ENCODE measurements at places on chromosomes 4 and X. TPM values are rescaled to one million over a fixed set of nuclear protein-coding genes. Genes with fewer than 3 reads are reported as not detected.

SYN1 gene
- total RNA-seq = 1.5 TPM

TIMM17B gene
- total RNA-seq = 26.2 TPM

SRPK3 gene
- 5.4 TPM for total RNA-seq

CXCL1 gene
- 4.6 TPM for total RNA-seq

PSAPL1 gene
- not detected for total RNA-seq

CT45A5 gene
- total RNA-seq = not detected

BEX5 gene
- total RNA-seq = 5.0 TPM

- DNase-seq = no peak
Measured at GRCh38 chr4:6123541-6123940, 76.8 kb downstream of the JAKMIP1 start.

GRCh38 chrX:107549504-107549903, 78.8 kb upstream of the PRPS1 start:
- DNase-seq = no peak

- DNase-seq = no peak
Measured at GRCh38 chrX:51257490-51257889, 75.1 kb upstream of the NUDT10 start.

GRCh38 chr4:25908491-25908901, 5.5 kb upstream of the SMIM20 start:
- no peak for DNase-seq

DNA sequence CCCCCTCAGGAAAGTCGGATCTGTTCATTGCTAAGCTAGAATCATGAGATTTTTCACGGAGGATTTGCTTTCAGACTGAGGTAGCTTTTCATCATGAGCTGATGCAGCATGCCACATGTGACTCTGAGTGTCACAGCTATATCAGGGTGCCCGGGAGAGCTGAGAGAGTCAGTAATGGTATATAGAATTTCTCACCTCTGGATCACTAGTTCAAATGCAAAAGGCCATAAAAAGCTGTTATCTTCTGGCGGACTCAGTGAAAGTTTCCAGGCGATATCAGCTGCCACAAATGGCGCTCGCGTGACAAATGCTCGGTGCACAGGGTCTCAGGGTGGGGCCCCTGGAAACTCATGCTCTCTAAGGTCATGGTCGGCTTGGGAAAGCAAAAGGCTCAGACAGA, 150.1 kb downstream of the DHX15 start:
- no peak for DNase-seq

DNA sequence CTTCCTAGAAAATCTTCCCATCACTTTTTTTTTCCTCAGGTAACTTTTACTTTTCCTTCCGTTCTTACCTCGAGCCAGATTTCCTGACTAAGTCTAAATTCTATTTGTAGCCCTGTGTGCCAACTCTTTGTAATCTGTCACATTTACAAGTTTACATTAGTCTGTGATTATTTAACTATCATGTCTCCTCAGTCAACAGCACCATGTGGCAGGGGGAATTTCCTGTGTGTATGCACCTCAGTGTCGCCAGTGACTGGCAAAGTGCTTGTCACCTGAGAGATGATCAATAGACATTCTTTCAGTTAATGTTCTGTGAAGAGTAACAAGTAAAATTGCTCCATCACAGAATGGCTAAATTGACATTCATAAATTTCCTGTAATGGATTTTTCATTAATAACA, 468.5 kb downstream of the PDGFC start:
- DNase-seq = no peak

DNA sequence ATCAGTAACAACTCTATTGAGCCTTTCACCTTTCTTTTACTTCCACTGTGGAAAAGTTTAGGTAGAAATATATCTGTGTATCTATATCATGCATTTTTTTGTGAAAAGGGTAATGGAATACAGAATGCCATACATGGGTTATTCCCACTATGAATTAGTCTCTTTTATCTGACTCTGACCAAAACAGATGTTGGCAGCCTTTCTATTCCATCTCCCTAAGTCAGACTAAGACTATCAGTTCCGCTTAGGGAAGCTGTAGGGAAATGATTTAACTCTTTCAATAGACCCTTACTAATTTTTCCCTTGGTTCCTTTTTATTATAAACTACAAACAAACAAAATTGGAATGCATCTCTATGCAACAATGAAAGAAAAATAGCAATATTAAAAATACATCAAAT, 92.3 kb upstream of the LEF1 start:
- DNase-seq = no peak

DNA sequence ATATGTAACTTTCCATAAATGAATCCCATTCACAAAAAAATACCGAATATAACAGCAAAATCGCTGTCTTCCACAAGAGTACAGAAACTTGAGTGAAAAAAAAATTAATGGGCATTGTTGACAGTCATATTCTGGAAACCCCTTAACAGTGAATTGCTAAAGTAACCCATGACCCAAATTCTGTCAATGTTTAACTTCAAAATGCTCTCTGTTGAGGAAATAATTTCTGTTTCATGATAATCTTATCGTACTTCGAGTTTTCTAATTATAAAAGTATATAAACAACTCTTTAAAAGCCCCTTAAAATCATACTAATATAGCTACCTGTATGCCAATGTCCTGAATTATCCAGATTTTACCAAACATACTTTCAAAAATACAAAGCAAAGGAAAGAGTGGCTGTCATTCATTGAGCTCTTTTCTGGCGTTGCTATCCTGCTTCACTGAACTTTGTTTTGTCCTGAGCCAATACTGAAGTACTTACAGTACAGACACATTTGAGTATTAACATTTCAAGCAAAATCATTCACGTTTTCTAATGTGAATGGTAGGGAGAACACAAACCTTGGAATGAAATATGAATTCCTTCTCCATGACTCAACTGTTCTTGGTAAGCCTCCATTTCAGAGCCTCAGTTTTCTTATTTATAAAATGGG, 2.4 kb downstream of the XAGE3 start:
- no peak for DNase-seq

GRCh38 chr4:18342847-18343246, 321.3 kb upstream of the LCORL start:
- no peak for DNase-seq

DNA sequence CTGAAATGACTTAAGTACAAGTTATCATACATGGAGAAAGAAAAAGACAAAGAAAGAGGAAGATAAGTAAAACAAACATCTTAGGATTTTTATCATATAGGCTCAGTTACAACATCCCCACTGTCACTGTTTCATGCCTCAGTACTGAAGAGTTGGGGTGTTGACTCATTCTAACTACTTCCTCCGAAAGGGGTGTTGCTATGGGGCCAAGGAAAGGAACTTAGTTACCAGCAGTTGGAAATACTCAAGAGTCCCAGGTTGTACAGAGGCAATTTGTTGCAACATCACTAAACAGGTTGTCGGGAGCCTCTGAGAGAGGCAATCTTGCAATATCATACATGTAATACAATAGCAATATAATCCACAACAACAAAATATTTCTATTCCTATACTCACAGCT, 1264.7 kb downstream of the PCDH7 start:
- DNase-seq = no peak

- no peak for DNase-seq
Measured at GRCh38 chr4:114318309-114318708, 280.3 kb upstream of the UGT8 start.

DNA sequence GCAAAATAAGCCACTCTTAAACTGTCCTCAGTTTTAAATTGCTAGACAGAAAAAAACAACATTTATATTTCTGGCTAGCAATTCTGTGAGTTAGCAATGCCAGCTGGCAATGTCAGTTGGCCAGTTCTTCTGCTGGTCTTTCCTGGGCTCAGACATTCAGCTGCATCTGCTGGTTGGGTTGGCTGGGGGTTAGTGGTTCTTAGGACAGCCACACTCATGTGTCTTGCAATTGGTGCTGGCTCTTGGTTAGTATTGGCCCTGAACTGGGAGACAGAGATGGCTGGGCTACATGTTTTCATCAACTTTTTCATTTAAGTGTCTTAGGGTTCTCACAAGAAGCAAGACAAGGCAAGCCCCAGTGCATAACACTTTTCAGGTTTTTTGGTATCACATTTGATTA, 48.0 kb upstream of the PDLIM5 start:
- peak; percentile 59 for DNase-seq

GRCh38 chr4:153904011-153904410, 115.1 kb upstream of the SFRP2 start:
- no peak for DNase-seq

GRCh38 chr4:174582463-174582862, 60.2 kb upstream of the HPGD start:
- no peak for DNase-seq

- no peak for DNase-seq
Measured at GRCh38 chr4:31959972-31960371, 1239.8 kb downstream of the PCDH7 start.

DNA sequence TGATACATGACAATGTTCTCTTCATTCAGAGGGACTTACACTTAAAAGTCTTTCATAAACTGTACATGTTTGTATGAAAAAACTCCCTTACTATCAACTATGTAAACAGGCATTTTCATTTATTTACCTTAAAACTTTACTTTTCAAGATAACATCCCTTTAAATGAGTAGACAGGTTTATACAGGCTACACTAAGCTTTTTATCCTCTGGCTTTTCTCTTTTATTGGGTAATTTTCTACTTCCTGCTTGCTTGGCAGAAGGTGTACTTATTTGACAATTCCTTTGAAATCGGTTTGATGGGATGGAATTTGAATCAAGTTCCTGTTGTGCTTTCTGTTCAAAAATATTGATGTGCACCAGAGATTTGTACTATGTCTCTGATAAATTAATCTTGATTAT, 81.4 kb downstream of the PTPN13 start:
- no peak for DNase-seq

DNA sequence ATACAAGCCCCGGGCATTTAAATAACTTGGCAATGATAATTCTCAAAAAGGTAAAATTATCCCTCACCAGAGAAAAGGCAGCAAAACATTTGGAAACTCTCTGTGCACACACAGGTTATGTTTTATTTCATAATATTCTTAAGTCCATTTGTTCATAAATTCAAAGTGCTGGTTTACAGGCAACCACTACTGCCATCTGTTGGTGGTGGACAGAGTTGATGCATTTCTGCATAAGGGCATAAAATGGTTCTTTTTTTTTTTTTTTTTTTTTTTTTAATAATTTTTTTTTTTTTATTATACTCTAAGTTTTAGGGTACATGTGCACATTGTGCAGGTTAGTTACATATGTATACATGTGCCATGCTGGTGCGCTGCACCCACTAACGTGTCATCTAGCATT, 31.5 kb upstream of the IL21 start:
- no peak for DNase-seq

GRCh38 chrX:107856289-107856688, 30.6 kb downstream of the MID2 start:
- no peak for DNase-seq

DNA sequence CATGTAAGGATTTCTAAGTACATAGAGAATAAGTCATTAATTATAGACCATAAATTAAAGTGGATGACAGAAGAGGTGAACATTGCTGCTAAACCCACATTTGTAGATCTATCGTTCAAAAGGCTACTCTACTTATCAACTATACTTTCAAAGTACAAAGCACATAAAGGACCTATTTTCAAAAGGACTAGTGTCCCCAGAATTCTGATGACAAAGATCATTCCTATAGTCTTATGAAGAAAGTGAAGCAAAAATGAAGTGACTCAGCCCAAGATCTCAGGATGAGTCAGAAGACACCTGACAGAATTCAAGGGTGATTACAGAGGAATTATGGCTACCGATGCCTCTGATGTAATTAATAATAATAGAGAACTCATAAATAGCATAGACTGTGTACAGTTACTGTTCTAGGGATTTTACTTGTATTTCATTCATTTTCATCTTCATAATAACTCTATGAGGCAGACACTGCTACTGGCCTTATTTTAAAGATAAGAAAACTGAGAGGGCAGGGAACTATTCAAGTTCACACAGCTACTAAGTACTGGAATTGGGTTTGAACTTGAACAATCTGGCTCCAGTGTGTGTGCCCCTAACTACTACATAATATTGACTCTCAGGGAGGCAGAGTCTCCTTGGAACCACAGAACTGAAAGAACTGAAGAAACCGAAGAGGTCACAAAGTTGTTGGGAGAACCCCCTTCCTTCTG, 17.1 kb downstream of the USP46 start:
- no peak for DNase-seq

DNA sequence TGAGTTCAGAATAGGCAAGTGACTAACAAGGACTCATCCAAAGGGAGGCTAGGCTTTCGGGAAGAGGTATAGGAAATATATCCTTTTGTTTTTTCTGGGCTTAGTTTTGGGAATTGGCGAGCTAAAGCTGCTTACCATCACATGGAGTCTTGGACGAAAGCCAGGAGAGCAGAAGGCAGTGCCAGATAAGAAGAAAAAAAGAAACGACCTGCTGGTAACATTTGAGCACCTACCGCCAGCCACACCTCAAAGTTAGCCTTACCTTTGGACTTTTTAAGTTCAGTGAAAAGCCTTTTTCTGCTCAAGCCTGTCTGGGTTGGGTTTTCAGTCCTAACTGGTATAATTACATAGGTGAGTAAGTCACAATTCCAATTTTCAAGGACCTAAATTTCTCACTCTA, 85.1 kb upstream of the LCORL start:
- no peak for DNase-seq

DNA sequence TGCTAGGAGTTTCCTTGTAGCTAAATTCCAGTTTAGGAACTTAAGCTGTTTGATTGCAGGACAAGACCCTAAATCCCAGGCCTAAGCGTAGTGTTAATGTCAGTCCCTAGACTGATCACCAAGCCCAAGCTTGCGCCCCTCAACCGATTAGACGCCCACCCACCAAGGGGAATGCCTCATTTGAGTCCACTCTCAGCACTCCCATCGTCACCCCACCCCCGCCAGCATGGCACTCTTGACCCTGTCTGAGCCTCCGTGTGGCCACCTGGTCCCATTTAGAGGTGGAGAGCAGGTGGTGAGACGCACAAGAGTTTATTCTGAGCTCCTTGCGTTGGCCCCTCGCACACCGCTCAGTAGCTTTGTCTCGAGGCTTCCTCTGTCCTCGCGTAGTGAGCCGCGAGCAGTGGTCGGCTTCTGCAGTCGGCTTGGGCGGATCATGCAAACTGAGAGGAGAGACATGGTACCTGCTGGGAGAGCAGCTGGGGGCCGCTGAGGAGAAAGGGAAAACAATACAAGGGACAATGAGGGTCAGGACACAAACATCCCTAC, 48.5 kb upstream of the ZNF157 start:
- DNase-seq = peak; percentile 21

GRCh38 chr4:189046642-189047041, 894.0 kb upstream of the FRG1 start:
- no peak for DNase-seq

GRCh38 chr4:98284640-98285046, 23.5 kb downstream of the RAP1GDS1 start:
- DNase-seq = no peak

Measured in aorta (tissue), 5 donors.